Nephron progenitor cell (in vitro differentiated cells): ENCODE measurements at places on chromosomes 1 and 21.

- no peak for DNase-seq
These were observed 26.1 kb downstream of the F3 start for GRCh38 chr1:94515296-94515947.

DNA sequence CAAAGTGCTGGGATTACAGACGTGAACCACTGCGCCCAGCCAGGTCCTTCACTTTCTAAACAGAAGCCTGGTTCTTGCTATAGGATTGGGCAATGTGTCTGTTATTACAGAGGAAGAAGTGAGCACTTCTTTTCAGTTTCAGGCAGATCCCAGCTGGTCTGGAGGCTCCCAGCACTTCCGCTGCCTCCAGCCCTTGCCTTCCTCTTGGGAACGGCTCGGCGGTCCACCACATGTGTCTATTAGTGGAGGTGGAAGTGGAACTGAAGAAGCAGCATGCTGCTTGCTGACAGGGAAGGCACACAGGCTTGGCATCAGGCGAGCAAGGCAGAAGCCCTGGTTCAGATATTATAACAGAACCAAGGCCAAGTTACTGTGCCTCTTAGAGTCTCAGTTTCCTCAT lies 17.0 kb downstream of the MKNK1 start:
- no peak for DNase-seq

GRCh38 chr1:171379846-171380245 lies 65.9 kb downstream of the FMO4 start:
- DNase-seq: no peak

GRCh38 chr1:232183802-232184201 lies 446.1 kb downstream of the SIPA1L2 start:
- no peak for DNase-seq

- no peak for DNase-seq
These were observed 20.6 kb downstream of the LUZP1 start for GRCh38 chr1:23148084-23148483.

DNA sequence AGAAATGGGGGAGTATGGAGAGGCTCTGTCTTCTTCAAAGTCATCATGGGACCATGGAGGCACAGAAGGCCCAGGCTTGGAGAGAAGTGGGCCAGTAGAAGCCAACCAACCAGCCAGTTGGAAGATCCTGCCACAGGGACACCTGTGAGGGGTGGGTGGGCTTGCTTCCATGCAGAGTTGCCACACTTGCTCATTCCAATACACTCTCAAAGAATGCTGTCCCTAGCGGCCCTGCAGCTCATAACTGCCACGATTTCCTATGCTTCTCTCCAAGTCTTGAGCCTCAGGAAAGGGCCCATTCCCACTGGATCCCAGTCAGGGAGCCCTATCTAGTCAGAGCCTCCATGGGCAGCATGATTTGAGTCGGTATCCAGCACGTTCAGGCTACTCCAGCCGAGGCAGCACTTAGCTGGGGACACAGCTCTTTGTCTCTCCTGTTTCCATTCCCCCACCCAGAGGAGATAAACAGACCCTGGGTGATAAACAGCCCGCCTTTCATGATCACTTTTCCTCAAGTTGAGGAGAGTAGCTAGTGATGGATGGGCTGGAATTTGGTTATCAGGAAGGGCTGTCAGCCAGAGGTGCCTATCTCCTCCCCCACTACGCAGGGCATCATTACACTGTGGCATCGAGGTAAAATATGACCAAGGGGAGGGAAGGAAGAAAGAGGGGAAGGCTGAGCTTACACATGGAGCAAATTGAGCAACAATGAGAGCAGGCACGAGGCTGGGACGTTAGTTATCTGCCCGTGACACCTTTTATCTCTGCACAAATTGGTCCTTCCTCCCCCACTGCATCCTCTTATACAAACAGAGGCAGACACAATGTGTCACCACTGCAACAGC lies 64.6 kb downstream of the ERI3 start:
- DNase-seq: no peak

GRCh38 chr21:37845535-37845934 lies 70.7 kb downstream of the KCNJ6 start:
- no peak for DNase-seq

- no peak for DNase-seq
These were observed 187.9 kb downstream of the PTPRU start for GRCh38 chr1:29424266-29424665.

GRCh38 chr1:186680245-186681061 lies at the start of gene PTGS2:
TSS of gene PTGS2 (minus strand) at chr1:186680423. CDS start at chr1:186680290, 133 bp downstream.
- DNase-seq: peak; percentile 74

DNA sequence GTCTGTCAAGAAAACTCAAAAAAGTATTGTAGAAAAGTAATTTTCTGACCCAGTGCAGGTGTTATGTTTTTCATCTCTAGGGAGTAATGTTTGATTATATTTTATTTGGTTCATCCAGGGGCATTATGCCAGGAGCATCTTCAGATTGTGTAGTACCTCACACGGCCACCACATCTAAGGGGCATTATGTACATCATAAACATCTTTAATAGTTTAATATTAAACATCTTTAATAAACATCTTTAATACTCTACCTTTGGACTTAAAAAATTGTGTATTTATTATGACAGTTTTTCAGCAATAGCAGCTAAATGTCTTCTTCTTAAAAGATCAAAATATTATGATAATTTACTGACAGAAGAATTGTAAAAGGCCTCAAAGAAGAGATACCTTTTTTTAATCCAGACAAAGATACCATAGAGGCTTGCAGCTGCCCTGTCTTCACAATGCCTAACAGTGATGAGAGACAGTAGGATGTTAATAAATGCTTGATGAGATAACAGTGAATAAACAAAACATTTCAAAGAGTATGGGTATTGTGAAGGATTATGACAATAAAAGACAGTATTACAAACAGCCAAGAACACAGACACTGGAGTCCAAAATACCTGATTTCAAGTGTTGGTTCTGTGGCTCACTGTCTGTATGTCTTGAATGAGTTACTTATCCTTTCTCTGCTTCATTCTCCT lies 240.9 kb upstream of the ADGRL2 start:
- DNase-seq: no peak

DNA sequence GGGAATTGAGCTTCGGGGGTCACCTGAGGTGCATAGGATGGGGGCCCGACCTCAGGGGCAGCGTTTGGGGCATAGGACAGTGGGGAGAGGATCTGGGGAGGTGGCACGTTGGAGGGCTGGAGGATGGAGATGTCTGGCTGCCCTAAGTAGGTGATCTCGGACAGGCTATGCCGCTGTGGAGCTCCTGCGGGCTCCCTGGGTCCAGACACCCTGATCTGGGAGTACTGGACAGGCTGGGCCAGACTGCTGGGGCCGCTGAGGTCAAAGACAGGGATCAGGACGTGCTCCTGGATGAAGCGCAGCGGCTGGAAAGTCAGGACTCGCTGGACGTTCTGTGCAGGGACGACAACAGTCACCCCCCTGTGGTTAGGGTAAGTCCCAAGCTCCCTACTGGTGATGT lies 9.5 kb upstream of the MYOM3 start:
- DNase-seq: no peak

DNA sequence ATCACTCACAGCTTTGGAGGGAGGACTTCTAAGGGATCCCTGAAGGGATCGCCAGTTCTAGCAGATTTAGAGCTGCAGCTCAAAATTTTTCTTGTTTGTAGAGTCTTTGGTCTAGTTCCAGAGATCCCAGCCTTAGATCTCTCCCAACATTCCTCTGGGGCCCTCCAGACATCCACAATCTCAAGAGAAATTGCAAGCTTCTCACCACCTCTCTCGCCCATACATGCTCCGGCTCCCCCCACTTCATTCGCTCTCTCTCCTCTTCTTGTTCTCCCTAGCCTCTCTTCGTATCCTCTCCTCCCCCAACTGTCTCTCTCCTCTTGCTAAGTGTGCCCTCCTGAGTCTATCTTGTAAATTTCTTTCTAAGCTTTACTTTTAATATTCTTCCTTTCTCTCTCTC lies 15.1 kb upstream of the TUT4 start:
- no peak for DNase-seq

GRCh38 chr1:75085931-75086330 lies 48.3 kb upstream of the LHX8 start:
- no peak for DNase-seq

GRCh38 chr1:167510244-167510643 lies 8.1 kb downstream of the CD247 start:
- DNase-seq: no peak

GRCh38 chr1:151444783-151445177 lies 14.5 kb downstream of the POGZ start:
- no peak for DNase-seq

- no peak for DNase-seq
These were observed 24.7 kb downstream of the MEF2D start for GRCh38 chr1:156475568-156476500.

DNA sequence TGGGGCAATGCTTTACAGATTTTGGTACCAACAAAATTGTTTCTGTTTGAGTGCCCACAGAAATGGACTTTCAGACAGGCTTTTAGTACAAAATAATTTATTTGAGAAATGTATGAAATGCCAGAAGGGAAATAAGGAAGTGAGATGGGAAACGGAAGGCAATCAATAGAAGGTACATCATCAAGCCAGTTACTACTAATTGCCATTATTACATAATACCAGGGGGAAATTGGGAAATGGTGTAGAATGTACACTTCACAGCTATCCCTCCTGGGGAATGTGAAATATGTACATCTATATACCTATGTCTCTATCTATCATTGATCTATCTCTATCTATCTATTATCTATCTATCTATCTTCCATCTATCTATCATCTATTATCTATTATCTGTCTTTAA lies 264.6 kb upstream of the B3GALT2 start:
- no peak for DNase-seq

DNA sequence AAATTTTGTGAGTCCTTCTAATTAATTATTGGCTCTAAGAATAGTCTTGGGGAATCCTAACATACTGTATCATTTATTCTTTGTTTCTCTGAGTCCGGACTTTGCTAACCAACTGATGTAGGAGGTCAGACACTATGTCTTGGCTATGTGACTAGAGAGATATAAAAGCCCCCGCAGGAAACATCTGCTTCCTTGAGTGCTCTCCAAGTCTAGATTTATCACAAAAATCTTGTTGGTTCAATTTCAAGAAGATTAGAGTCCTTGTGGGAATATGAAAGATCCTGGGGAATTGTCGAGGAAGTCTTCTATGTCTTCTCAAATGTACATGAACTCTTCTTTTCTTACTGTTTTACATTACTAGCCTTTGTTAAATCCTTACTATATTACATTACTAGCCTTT lies 1712.5 kb downstream of the NCAM2 start:
- no peak for DNase-seq

GRCh38 chr1:88891951-88892340 lies 579 bp upstream of the GTF2B start:
- no peak for DNase-seq

- DNase-seq: no peak
These were observed 19.7 kb upstream of the DIPK1A start for GRCh38 chr1:92980732-92981647.
